ENCODE measurements at places on chromosomes 5 and 9.

DNA sequence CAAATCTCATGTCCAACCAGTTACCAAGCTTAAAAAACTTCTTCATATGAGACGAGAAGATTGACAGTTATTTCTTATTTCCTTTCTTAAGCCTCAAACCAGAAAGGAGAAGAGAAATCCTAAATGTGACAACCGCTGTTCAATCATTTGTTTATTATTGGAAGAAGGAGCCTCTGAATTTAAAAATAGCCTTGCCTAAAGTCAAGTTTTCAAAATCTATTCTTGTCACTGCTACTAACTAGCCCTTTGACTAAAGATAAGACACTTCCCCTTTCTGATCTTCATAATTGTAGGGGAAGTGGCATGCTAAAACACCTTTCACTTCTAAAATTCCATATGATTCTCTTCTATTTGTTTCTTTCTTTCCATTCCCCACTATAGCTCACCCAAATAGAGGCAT, 106.2 kb upstream of the EMB start:
- no peak for DNase-seq

- DNase-seq = no peak
These were observed 391.3 kb downstream of the GADD45G start for GRCh38 chr9:89996116-89996515.

GRCh38 chr5:6246820-6247437, 131.4 kb downstream of the MED10 start:
- DNase-seq = no peak

- DNase-seq = no peak
These were observed 57.4 kb downstream of the SCAI start for GRCh38 chr9:125085703-125086477.

Data from activated CD4-positive, alpha-beta T cell treated with anti-CD3 and anti-CD28 coated beads, Interleukin-2, amount 50 U/mL, for 24 hours (primary cell).